Naive thymus-derived CD8-positive, alpha-beta T cell (primary cell): ENCODE measurements at places on chromosomes 5 and 9. TPM values are rescaled to one million over a fixed set of nuclear protein-coding genes. Genes with fewer than 3 reads are reported as not detected.

- H3K27me3 ChIP-seq = no peaks in the 10 kb centered on the region
- H3K27ac ChIP-seq = peak overlapping the region; percentile 91
- peaks cover 48% of the 10 kb centered on the region for H3K4me1 ChIP-seq
- no peak for DNase-seq
- H3K4me3 ChIP-seq = peak overlapping the region; percentile 92
Measured at GRCh38 chr5:1111241-1111726, 579 bp downstream of the SLC12A7 start.

DNA sequence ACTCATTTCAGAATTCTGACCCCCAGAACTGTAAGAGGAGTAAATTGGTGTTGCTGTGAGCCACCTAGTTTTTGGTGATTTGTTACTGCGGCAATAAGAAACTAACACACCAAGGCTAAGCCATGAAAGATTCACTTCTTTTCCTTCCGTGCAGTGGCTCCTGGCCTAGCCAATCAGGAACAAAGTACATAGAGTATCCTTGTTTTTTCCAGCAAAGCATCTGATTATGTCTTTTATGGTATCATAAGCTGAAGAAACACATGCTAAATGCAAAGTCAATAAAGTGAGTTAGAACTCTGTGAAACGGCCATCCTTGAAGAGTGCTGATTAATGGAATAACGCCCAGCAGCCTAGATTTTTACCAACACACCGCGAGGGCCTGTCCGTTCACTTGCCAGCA, 11.4 kb downstream of the RNF130 start:
- no peak overlapping the region for H3K27ac ChIP-seq
- H3K4me1 ChIP-seq = peaks cover 20% of the 10 kb centered on the region
- DNase-seq = no peak
- peaks cover 12% of the 10 kb centered on the region for H3K36me3 ChIP-seq
- H3K4me3 ChIP-seq = no peak overlapping the region

DNA sequence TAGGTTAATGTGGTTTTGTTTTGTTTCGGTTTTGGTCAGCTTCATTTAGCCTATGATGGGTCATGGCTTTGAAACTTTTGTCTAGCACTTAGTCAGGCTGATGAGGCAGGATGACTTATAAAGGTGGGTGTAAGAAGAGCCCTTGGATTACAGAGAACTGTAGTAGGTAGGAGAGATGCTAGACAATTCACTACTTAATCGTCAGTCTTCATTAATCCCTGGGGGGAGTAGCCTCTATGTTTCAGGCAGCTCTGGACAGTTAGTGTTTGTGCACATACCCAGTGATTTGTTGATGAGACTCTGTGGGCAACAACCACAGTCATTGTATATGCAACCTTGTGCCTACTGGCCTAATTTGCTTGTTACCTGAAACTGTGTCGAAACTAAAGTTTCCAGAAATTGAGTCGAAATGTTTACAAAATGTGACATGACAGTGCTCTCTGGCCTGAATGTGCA, 113.3 kb downstream of the MTREX start:
- H3K4me1 ChIP-seq = peaks cover 4% of the 10 kb centered on the region
- no peaks in the 10 kb centered on the region for H3K27me3 ChIP-seq
- no peak overlapping the region for H3K27ac ChIP-seq
- no peak overlapping the region for H3K4me3 ChIP-seq
- no peak for DNase-seq

DNA sequence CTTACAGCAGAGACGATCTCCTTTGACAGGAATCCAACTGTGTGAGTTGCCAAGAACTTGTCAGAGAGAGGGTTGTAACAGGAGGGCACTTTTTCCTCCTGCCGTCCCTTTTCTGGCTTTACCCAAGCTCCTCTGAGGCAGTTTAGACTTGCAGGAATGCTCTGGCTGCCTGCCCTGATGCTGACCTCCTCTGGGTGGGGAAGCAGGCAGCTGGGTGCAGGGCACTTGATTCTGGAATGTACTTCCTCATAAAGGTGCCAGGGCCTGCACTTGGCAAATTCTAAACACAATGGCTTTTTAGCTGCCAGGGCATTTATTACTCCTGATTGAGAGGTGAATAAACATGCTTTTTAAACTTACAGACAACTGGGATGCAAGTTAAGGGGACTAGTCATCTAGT, 190.4 kb downstream of the EPB41L4A start:
- H3K4me3 ChIP-seq = no peak overlapping the region
- H3K36me3 ChIP-seq = no peaks in the 10 kb centered on the region
- DNase-seq = no peak
- H3K4me1 ChIP-seq = no peaks in the 10 kb centered on the region

GRCh38 chr5:93510626-93511380, 70.2 kb downstream of the NR2F1-AS1 start:
- no peaks in the 10 kb centered on the region for H3K36me3 ChIP-seq
- H3K4me3 ChIP-seq = no peak overlapping the region
- H3K27me3 ChIP-seq = peaks cover 23% of the 10 kb centered on the region
- DNase-seq = no peak

DNA sequence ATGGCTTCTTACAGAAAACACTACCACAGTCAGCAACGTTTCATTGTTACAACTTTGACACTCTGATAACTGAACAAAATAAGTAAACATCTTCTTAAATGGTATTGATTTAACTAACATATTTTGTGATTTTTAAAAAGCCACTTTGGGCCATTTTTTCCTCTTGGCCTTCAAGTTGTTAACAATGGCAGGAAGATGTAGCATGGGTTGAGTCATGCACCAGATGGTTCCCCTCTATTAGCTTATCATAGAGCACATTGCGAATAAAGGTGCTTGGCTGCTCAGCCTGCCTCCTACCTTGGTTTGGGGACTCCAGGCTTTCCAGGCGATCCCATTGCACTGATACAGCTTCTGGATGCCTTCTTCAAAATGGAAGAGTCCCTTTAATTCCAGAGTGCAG, 24.1 kb upstream of the CER1 start:
- no peak overlapping the region for H3K27ac ChIP-seq
- peaks cover 13% of the 10 kb centered on the region for H3K27me3 ChIP-seq
- H3K4me1 ChIP-seq = peaks cover 11% of the 10 kb centered on the region
- no peaks in the 10 kb centered on the region for H3K36me3 ChIP-seq
- no peak for DNase-seq

DNA sequence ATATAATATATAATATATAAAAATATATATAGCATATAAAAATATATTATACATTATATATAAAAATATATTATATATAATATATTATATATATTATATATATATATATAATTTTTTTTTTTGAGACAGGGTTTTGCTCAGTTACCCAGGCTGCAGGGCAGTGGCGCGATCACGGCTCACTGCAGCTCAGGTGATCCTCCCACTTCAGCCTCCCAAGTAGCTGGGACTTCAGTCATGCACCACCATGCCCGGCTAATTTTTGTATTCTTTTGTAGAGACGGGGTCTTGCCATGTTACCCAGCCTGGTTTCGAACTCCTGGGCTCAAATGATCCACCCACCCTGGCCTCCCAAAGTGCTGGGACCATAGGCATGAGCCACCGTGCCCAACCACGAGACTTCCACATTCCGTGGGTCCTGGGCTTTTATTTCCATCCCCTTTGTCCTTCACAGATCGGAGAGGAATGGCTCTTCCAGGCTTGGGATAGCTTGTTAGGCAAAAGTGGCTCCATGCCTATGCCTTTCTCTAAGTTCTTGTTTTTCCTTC, 62.0 kb upstream of the IER5L start:
- H3K4me1 ChIP-seq = peaks cover 31% of the 10 kb centered on the region
- H3K4me3 ChIP-seq = no peak overlapping the region
- no peaks in the 10 kb centered on the region for H3K27me3 ChIP-seq
- no peak overlapping the region for H3K27ac ChIP-seq

DNA sequence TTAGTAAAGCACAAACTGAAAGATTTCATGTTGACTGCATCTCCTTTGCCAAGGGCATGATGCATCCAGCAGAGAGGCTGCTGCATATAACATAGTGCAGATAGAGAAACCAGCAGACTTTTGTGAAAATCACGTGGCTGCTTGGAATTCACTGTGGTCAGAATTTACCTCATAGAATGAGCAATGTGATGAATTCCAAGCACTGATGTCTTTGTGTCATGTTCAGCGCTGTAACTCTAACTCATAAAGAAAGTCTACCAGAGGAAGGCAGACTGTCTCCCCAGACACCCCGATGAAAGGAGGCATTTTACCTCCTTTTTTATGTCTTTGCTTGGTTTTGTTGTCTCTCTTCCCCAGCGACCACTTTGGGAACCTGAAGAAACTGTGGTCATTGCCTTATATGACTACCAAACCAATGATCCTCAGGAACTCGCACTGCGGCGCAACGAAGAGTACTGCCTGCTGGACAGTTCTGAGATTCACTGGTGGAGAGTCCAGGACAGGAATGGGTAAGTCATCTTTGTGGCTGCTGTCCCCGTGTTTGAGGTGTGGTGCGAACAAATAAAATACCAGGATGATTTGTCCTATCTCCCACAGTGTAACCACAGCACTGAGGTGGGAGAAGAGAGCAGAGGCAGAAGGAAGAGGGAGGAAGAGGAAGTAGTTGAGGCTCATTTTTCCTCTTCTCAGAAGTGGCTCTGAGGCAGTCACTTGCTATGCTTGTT, 42.0 kb downstream of the ITK start:
- DNase-seq = peak; percentile 57
- peaks cover 66% of the 10 kb centered on the region for H3K36me3 ChIP-seq
- H3K4me3 ChIP-seq = peak overlapping the region; percentile 88

DNA sequence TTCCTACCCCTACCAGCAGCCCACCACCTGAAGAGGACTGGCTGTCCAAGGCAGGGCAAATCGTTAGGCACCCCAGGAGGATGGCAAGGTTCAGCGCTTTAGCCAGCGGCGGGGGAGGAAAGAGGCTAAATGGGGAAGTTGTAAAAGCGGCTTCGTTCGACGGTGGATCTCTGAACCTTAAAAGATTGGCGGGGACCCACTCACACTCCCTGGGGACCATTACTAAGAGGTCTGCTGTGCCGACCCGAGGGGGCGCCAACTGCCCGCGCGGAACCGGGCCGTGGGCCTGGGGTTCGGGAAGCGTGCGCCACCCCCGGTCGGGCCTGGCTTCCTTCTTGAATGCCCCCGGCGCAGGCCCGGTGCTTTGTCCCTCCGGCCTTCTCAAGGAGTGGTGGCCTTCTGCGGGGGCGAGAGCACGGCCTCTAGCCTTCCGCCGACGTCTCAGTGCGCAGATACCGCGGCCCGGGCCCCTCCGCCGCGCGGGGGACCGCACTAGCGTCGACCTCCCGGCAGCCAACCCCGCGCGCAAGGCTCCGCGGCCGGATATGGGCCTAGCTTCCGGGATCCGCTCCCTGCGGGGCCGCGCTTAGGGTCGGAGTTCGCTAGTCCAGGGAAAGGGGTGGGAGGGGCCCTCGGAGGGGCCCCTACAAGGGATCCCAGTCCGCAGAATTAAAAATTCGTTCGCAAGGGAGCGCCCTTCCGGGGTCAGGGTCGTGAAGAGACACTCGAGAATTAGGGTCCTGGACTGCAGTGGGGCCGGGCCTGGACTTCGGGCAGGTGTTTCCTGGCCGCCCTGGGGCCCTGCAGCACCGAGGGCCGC, 10.5 kb downstream of the NR2F1-AS1 start:
- H3K27ac ChIP-seq = no peak overlapping the region
- peaks cover 15% of the 10 kb centered on the region for H3K4me1 ChIP-seq
- peaks cover 73% of the 10 kb centered on the region for H3K27me3 ChIP-seq
- peaks cover 2% of the 10 kb centered on the region for H3K36me3 ChIP-seq
- no peak for DNase-seq

DNA sequence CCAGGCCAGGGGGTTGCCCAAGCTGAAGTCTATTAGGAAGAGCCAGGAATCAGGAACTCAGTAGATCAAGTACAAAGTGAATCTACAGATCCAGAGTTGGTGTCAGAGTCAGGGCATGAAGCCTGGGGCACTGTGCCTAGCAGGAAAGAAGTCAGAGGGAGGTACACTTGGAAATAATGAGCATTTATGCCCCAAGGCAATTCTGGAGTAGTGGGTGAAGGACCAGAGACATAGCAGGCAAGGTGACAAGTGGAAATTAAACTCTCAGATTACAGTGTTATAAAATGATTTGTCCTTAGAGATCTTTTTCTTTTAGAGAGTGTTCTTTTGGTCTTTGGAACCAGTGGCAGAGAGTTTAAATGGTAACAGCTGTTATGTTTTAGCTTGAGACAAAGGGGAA, 138.0 kb downstream of the ADAMTSL1 start:
- no peaks in the 10 kb centered on the region for H3K27me3 ChIP-seq
- H3K4me3 ChIP-seq = no peak overlapping the region
- no peaks in the 10 kb centered on the region for H3K4me1 ChIP-seq
- no peaks in the 10 kb centered on the region for H3K36me3 ChIP-seq

DNA sequence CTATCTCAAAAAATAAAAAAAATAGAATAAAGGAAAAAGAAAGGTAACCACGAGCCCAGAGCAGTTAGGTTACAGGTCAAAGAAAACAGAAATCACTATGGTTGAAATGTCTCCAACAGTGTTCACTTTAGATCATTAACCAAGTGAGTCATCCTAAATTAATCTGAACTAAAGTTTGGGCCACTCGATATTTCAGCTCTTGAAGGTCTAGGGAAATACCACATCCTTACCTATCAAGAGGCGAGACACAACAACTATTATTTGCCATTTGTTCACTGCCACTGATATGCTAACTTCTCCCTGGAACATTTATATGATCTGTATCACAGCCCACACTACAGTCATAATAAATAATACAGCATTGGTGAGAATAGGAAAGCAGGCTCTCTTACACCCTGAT, 111.3 kb upstream of the NR5A1 start:
- no peaks in the 10 kb centered on the region for H3K36me3 ChIP-seq
- peaks cover 13% of the 10 kb centered on the region for H3K27me3 ChIP-seq
- no peak for DNase-seq
- H3K4me3 ChIP-seq = no peak overlapping the region
- no peaks in the 10 kb centered on the region for H3K4me1 ChIP-seq

DNA sequence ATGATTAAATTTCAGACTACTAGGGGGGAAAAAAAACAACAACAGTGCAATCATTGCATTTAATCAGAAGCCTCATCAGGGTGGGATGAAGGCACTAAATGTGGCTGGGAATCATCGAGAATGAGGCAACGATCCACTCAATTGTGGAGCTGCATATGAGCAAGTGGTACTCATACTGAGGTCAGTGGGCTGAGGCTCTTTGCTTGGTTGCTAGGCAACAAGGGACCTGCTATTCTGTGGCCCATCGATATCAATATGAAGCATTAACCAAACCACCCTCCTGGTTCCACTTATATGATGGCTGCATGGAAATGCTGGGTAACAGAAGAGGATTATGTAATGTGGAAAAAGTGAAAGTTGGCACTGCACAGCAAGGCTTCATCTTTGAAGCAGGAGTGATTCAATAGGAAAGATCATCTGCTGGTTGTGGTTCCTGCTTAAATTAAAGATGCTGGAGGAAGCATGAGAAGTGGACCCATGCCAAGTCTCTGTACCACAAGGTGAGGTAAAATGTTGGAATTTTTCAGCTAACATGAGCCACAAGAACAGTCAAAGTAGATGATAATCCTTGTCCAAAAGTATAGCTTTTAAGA, 159.8 kb upstream of the HMHB1 start:
- H3K4me3 ChIP-seq = no peak overlapping the region
- no peak overlapping the region for H3K27ac ChIP-seq
- DNase-seq = no peak
- no peaks in the 10 kb centered on the region for H3K36me3 ChIP-seq

IFNA7 gene
- total RNA-seq = not detected

TERT gene
- total RNA-seq = 0.14 TPM

HMGCS1 gene
- 36.5 TPM for total RNA-seq

CD14 gene
- 4.6 TPM for total RNA-seq
